ENCODE measurements at places on chromosomes 1 and 21.

GRCh38 chr1:219441884-219442283 lies 171.0 kb downstream of the ZC3H11B start:
- DNase-seq = no peak

- DNase-seq = no peak
Observed at GRCh38 chr1:173573596-173573995, 29.3 kb downstream of the SLC9C2 start.

GRCh38 chr1:94715321-94715720 lies 104.8 kb upstream of the SLC44A3 start:
- no peak for DNase-seq

DNA sequence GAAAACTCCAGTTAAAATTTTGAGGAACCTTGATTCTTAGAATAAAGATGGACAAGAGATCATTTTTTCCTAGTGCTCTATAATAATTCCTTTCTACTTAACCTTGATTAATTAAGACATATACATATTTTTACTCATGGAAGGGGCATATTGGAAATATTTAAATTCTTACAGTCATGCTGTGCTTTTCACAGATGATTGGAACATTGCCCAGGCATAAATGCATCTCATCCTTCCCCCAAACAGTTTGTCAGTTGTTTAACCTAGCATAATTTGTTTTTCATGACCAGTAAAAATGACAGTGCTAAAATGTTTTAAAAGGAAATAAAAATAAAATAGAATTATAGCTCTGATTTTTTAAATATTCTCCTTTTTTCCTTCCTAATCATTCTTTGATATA lies 140.0 kb downstream of the DNM3 start:
- no peak for DNase-seq

DNA sequence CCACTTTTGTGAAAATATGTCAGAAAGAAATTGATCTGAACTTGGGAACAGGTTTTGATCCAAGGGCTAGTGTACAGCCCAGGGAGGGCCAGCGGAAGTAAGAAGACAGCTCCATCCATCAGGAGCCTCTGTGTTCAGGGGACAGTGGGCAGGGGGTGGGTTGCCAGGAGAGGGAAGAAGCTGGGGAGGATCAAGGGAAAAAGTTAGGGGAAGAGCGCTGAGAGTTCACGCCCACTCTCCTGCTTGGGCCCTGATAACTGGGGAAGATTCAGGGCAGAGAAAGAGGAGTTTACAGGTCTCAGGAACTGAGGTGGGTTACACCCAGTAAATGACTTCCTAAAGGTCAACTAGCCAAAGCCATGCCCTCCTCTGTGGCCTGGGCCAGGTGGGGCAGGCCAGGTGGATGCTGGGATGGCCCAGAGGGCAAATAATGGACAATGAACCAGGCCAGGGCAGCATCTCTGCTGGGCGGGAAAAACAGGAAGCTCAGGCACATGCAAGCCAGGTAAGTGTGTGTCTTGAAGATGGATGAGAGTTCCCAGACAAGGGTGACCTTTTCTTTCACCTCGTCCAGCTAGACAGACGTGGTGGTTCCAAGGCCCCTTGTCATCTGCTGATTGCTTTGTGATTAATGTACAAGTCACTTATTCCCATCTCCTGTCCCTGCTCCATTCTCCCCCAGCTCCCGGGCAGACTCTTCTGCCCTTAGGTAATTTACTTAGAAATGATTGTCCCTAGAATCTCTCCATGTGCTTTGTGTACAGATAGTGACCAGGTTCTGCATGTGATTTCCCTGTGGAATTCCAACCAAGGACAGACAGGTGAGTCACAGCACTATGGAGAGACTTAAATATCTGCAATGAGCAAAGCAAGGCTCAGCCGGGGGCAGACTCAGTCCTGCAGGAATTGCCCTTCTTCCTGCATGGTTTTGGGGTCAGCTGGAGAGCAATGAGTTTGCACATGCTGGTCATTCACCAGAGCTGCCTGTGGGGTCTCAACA lies 57.0 kb downstream of the MDM4 start:
- DNase-seq = no peak

DNA sequence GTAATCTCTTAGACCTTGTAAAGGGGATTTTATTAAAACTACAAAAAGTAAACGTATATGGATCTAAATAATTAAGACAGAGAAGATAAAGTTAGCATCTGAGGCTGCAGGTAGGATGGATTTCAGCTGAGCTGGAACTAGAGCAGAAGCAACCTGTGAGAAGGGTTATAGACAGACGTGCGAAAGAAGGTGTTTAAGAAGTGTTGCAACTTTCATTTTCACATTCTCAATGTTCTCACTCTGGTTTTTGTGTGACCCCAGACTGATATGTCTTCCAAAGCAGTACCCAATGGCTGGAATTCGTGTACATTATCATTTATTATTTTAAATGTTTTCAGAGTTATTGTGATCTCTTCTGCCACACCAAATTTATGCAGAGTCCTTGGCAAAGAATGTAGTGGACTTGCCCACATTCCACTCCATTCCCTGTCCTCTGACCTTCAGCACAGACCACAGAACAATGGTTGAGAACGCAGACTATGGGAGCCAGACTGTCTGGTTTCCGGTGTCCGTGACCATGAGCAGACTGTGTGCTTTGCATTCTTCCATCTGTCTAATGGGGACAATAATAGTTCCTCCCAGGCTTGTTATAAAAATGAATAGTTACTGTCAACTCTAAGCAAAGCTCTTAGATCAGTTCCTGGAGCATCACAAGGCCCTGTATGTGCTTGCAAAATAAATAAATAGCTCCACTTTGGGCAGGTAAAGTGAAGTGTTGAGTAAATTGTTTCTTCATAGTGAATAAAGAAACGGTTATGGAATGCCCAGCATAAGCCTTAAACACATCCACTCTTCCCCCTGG lies 140.6 kb upstream of the SAMSN1 start:
- DNase-seq = no peak

GRCh38 chr1:24765308-24765988 lies 20.2 kb downstream of the CLIC4 start:
- DNase-seq = no peak
